NCI-H1092 (cell line): ENCODE measurements at places on chromosomes 6 and 20.

- DNase-seq, result no peak
These were observed 30.2 kb upstream of the CST7 start for GRCh38 chr20:24918579-24919566.

GRCh38 chr6:138275976-138276375 is 57.7 kb upstream of the PBOV1 start:
- DNase-seq, result no peak

DNA sequence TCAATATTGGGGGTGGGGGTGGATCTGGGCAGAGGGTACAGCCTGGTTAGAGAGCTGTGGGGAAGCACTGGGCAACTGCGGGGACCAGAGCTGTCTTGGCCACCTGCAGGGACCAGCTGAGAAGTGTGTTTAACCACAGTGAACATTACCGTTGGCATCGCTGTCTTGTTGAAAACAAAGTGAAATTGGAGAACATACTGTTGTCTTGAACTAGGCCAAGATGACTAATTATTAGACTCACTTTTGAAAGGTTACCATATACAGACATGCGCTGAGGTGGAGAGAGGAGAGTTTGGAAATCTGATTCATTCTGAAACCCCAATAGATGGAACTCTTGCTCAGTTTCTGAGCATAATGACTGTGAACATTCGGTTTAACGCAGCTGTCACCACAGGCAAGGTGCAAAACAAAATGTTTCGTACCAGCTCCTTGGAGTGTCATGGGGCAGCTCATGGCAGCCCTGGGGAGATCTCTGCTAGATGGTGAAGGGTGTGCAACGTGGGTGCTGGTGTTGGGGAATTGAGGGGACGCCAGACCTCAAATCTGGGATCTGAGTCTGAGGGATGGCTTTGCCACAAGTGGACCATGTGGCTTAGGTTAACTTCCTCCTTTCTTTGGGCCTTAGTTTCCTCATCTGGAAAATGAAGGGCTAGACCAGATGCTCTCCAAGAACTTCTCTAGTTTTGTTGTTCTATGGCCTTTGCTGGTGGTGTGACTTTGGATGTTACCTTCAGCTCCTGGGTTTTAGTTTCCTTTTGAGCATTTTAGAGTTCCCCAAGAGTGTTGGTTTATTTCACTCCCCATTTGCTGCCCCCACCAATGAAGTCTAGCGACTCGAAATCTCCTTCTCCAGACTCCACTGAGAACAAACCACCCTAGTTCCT is 24.6 kb upstream of the GTSF1L start:
- no peak for DNase-seq

GRCh38 chr20:63734111-63734945 is 2.1 kb upstream of the LIME1 start:
- DNase-seq, result no peak

GRCh38 chr20:15576411-15576810 is 996.8 kb downstream of the KIF16B start:
- no peak for DNase-seq

DNA sequence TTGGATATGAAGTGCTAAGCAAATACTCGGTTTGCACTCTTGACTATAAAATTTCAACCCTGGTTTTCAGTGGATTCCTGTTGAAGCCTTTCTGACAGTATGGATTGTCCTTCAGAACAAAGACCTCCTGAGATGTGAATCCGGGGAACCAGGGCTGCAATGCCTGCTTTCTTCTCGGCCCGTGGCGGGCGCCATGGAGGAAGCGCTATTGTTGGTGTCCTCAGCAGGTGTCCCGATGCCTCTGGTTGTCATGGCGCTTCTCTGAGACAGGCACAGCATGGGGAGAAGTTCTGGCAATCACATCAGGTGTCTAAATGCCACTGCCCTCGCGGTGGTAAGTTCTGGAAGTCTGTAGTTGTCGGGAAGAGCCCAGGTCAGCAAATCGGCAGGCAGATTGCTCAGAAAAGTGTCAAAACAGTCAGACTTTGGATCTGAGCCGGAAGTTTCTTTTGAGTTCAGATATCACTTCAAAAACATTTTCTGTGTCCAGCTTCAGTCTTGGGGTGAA is 188.5 kb downstream of the CDH4 start:
- no peak for DNase-seq

GRCh38 chr6:162408826-162409535 is 318.6 kb downstream of the PRKN start:
- no peak for DNase-seq

DNA sequence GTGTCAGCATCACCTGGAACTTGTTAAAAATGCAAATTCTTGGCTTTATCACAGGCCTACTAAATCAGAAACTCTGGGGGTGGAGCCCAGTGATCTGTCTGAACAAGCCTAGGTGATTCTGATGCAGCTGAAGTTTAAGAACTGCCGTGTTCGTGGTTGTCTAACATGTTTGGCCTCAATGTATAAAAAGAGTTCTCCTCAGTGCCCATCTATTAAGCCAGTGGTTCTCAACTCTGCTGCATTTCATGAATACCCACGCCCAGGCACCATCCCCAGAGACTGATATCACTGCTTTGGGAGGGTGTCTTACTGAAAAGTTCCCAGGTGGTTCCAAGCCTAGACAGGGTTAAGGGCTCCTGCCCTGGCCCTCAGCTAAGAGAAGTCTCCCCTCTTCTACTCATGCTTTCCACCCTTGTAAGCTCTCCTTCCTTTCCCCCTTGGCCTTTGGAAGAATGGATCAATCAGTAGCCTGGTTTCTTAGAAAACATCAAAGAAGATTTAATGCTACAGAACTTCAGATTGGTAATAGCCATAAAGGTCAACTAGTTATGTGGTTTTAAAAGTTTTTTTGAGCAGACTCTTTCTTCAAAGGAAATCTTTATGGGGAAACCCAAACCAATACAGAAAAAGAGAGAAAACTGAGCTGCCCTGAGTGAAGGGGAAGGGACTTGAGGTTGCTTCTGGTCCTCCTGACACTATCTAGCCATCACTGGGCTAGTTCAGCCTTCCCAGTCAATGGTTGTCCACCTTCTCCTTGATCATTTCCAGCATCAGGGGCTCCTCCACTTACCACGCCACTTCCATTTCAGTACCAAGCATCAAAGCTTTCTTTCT is 38.9 kb upstream of the TNFAIP3 start:
- DNase-seq, result no peak

DNA sequence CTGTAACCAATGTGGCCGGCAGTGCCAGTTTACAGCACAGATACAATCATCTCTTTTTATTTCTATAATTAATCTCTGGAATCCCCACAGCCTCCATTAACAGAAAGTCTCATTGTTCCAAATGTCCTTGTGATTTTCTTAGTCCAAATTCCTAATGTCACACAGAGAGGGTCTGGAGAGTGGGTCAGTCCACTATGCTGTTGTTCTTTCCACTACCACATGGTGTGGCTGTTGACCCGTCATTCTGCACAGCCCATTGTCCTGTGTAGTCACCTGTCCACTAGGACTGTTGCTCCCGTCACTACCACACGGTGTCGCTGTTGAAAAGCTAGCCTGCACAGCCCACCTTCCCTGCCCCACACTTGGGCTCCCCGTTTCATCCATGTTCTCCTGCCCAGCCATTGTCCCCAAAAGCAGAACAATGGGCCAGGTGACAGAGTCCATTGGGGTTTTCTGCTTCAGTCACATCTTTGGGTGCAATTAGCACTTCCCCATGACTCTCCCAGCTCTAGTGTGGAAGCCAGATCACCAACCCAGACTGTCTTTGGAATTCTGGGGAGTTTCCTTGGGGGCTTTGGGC is 8.6 kb upstream of the LBP start:
- no peak for DNase-seq

GRCh38 chr6:89222712-89223039 is 5.5 kb upstream of the GABRR1 start:
- DNase-seq, result no peak

- no peak for DNase-seq
These were observed 207.7 kb downstream of the BTBD9 start for GRCh38 chr6:38432079-38432478.

GRCh38 chr20:50328996-50329898 is 138.6 kb downstream of the CEBPB start:
- no peak for DNase-seq

GRCh38 chr20:40313730-40314129 is 375.3 kb downstream of the MAFB start:
- DNase-seq, result no peak

- DNase-seq, result no peak
These were observed 247.4 kb upstream of the RIN2 start for GRCh38 chr20:19510611-19511010.

DNA sequence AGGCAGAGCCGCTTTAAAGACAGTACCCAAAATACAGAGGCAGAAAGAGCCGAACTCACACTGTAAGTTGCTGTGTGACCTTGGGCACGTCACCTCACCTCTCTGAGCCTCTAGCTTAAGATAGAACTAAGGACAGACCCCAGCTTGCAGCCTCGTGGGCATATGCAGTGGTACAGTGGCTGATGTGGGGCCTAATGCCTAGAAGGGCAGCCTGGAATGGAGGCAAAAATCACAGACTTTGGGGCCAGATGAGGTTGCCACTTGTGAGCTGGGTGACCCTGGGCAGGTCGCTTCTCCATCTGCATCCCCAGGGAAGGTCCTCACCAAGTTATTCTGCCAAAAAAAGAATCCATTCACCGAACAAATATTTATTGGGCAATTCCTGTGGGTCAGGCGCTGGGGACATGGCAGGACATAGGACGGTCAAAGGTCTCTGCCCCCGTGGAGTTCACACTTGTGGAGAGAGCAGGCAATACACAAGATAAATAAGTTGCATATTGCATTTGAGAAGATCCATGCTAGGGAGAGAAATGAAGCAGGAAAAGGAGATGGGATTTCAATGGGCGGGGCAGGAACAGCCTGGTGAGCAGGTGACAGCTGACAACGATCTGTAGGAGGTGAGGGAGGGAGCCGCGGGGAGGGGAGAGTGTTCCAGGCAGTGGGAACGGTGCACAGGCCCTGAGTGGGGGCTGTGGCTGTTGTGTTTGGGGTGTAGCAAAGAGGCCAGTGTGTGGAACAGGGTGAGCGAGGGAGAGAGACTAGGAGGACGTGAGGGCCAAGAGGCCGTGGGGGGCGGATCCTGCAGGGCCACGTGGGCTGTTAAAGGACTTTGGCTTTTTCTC is 115.2 kb downstream of the CEBPB start:
- DNase-seq, result no peak

DNA sequence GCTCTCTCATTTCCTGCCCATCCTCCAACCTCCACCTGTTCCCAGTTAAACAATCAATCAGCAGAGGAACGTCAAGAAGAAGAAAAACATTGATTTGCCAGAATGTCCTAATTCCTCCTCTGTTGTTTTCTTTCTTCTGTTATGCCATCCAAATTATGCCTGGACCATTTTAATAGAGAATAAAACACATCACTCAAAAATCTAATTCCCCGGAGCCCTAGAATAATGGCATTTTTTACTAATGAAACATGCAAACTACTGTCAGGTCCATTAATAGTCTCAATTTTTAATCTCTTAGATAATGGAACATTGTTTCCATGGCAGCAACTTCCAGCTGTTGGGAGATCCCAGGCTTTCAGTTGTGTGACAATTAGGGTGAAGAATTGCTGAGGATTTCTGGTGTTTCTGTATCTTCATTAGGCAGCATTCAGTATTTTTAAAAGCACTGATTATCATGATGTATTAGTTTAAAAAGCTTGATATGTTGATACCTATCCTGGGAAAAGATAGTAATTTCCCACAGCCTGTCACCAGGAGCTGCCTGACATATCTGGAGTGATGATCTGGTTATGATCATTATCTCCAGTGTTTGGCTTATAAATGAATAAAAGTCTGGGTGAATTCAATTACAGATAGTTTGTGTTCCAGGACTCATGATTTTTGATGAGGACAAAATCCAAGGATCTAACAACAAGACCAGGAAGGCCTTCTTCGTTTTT is 209.8 kb downstream of the TPBG start:
- no peak for DNase-seq

DNA sequence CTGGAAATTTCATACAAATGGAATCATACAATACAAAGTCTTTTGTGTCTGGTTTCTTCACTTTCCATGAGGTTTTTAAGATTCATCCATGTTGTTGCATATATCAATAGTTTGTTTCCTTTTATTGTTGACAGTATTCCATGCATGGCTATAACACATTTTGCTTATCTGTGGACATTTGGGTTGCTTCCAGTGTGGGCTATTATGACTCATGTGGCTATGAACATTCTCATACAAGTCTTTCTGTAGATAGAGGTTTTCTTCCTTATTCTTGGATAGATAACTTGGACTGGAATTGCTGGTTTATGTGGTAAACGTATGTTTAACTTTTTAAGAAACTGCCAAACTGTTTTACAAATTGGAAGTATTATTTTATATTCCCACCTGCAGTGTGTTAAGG is 30.0 kb upstream of the KIF6 start:
- DNase-seq, result no peak

- no peak for DNase-seq
These were observed 10.6 kb downstream of the TCF21 start for GRCh38 chr6:133899556-133899955.

DNA sequence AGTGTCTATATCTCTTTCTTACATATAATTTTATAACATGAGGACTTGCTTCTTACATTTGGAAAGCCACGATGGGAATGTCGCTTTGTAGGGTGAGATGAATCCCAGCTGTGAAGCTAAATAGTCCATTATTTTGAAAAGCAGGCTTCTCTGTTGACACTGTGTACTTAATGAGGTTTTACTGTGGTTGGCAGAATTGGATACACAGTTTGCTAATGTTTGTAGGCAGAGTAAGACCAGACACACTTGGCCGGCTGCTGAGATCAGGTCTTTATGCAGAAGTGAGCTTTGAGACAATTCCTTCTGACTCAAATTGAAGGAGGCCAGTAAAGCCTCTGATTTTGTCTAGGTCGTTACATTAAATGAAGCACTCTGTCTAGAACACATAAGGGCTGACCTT is 93.0 kb downstream of the NDUFAF5 start:
- DNase-seq, result peak; percentile 55

GRCh38 chr6:41182069-41183034 is 18.6 kb downstream of the TREML2 start:
- DNase-seq, result peak; percentile 24

DNA sequence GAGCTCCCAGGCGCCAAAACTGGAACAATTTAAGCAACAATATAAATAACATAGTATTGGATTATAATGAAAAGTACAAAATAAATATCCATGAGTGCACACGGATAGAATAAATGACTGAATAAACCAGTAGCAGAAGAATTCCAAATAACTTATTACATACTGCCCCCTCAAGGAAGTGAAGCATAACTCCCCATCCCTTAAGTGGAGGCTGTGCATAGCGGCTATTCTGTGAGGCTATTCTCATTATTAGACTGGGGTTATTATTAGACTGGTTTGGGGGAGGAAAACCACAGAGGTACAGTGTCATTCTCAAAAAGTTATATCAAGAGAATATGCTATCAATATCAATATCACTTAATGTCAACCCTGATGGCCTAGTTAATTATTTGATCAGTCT is 94.4 kb upstream of the SIRPA start:
- no peak for DNase-seq
